ENCODE measurements at places on chromosomes 13 and 19.

DNA sequence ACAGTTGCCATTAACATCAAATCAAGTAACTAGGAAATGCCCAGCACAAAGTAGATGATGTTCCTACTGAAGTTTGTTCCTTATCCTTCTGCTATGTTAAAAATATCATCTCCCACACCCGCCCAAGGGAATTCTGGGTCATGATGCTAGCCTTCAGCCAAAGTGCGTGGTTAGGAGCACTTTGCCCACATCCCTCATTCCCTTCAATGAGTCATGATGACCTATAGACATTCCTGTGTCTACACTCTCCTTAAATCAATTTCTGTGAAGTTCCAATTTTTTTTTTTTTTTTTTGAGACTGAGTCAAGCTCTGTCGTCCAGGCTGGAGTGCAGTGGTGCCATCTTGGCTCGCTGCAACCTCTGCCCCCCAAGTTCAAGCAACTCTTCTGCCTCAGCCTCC is 17.0 kb downstream of the RXFP2 start:
- no peak for DNase-seq

DNA sequence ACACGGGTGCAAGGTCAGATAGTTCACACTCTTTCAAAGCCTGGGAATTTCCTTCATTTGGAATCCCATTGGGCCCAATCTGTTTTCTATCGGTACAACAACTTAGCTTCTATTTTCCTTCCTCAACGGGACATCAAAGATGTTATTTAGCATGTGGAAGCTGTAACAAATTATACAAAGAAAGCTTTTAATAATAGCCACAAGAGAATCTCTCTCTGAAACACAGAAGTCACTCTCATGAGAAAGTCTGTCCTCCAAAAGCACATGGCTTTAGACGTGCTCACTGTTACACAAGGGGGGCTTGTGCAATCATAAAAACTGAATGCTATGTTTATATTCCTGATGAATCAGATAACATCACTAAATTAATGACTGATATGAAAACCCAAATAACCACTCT is 28.9 kb upstream of the CYSLTR2 start:
- DNase-seq: no peak

DNA sequence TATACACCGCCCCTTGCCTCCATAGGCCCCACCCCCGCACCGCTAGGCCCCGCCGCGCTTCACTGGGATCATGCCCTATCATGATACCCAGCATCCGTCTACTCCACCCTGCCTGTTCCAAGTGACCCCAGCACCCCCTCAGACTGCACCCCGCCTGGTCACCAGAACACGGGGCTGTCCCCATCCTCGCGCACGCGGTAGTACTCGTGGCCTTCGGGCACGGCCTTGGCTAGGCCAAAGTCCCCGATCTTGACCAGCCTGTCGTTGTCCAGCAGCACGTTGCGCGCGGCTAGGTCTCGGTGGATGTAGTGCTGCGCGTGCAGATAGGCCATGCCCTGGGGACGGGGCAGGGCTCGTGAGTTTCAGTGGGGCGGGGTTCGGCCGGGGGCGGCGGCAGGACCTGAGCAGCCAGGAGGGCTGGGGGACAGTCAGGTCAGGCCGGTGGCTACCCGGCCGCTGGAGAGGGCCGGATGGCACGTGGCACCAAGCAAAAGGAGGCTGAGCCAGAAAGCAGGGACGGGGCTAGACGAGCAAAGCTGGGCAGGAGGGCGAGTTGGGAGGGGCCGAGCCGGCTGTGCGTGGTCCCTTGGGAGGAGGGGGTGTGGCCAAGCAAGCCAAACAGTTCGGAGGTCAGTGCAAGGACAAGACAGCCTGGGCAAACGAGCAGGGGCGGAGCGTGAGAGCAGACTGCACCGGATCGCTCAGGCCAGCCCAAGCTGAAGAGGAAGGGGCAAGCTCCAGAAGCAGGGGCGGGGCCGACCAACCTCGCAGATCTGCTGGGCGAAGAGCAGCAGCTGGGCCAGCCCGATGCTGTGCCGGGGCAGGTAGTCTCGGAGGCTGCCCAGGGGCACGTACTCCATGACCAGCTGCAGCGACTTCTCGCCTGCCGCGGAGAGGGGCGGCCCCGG is 13.6 kb upstream of the ICAM3 start:
- DNase-seq: no peak

DNA sequence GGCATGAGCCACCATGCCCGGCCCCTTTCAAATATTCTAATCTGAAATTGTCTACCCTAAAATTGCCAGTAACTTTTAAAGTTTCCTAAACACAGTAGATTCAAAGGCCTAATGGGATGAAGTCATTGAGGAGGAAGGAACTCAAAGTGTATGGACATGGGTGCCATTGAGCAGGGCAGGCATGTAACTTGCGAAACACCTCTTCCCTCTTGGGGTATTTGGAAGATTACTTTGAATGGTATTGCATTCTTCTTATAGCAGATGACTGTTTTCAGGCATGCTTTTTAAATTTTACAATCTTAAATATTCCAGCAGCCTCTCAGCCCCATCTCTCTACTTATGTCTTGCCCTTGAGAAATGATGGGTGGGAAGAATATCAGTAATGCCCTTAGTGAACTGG is 21.0 kb downstream of the TM9SF2 start:
- no peak for DNase-seq

DNA sequence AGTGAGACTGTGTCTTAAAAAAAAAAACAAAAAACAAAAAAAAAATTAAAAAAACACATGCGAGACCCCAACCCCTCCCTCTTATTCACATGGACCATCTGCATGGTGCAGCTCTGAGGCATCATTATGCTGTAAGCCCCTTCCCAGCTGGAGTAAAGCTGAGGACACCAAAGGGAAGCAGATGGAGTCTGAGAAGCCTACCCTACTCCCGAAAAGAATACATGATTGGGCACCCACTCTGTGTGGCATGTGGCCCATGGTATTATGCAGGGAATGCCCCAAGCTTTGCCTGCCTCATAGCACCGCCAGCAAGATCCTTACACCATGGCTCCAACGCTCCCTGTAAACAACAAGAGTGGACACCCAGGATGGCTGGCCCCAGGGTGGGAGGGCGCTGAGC is 4.7 kb downstream of the PTH2 start:
- no peak for DNase-seq

DNA sequence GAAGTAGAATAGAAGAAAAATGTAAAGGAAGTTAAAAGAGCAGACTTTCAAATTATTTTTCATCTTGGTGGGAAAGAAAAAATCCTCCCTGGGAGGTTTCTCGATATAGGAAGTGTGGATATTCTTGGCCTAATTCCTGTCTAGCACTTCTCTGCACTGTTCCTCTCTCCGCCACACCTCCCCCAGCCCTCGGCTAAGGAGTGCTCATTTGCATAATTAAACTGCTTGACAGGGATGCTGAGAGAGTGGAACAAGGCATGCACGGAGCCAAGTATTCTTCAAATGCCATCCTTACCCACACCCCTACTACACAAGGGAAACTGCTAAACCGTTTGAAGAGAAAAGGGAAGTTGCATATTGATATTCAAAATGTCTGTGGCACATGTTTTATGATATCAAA is 511.0 kb upstream of the HTR2A start:
- no peak for DNase-seq

Measured in CD4-positive, alpha-beta T cell treated with Interferon alpha-2 for 1 hour (primary cell).